ENCODE measurements at places on chromosomes 4 and X.

DNA sequence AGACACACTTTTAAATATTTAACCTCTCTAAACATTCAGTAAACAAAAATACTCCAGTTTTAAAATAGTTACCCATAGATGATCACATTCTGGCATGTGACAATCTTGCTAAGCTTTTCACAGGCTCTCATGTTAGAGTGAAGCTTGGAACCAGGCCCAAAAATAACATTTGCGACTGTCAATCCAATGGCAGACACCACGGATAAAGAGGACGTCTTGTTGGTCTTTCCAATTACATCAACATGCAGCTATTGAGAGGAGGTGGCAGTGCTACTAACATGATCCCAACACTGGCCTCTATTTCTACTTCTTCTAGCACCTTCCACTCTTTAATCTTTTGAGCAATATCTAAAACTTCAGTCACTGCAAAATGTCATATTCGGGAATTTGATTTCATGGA lies 970.8 kb upstream of the TENM3 start:
- no peak for DNase-seq

DNA sequence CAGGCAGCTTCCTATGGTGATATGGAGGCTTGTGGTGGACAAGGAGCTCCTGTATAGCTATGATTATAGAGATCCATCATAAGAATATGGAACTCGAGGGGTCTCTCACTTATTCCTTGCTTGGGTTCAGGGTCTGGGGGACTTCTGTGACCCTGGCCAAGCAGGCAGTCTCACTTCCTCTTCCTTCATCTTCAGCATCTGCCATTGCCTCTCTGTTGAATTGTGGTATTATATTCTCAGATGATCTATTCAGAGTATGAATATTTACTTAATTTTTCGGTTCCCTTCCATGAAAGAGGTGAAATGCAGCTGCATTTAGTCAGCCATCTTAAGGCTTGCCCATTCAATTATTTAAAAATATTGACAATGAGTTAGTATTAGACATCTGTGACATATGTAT lies 292.9 kb downstream of the SPIN4 start:
- no peak for DNase-seq

DNA sequence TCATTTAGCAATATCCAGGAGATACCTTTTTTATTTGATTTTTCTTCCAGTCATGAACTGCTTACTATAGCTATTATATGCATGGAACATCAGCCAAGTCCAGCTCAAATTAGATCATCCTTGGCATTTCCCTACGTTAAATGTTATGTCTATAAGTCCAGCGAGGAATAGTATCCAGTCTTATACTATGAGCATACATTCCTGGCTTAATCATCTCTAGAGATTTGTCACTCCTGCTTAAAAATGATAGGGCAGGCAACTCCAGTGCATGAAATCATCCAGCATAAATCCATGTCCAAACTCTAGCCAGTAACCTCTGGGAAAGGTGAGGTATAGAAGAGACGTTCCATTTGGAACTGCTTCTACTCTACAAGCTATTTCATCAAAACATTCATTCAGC lies 126.7 kb upstream of the VCX2 start:
- DNase-seq, result no peak

DNA sequence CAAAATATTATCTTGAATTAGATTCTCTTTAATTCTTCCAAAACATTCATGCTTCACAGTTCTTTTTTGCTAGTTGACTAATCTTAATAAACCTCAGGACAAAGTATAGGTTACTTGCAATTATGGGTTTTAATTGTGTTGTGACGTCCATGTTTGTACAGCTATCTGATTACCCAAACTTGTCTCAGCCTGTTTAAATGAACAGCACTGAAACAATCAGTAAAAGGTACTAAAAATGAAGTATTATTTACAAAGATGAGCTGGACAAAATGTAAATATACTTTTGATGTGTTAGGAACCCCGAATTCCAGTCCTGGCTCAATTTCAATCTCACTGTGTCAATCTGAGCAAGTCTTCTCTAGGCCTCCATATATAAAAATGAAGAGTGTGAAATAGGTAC lies 57.4 kb upstream of the SLC6A14 start:
- DNase-seq, result no peak

DNA sequence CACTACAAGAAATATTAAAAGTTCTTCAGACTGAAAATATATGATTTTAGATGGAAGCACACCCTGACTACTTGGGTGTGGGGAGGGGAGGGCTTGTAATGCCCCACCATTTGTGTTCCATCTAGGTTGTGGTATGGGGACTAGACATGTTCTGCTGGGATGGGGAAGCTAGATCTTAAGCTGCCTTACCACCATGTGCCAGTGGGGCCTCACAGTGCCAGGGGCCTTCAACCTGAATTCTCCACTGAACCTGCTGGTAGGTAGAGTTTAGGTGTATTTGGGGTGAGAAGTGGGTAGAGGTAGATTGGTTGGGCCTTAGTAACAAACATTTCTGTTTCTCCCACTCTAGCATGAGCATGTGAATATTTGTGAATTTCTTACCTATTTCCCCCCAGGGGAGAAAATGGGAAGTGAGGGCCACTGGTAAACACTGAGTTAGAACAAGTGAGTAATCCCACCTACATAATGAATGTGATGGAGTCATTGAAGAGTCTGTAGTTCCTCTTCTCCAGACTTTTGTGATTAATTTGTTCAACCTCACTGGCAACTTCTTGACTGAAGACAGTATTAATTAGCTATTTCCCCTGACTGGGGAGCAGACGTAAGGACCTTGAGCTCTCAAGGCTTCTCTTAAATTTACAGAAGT lies 44.0 kb downstream of the BRCC3 start:
- no peak for DNase-seq

GRCh38 chrX:38986586-38986985 lies 185.3 kb downstream of the MID1IP1 start:
- no peak for DNase-seq

GRCh38 chrX:132001127-132001526 lies 22.0 kb upstream of the STK26 start:
- DNase-seq, result no peak

- no peak for DNase-seq
Observed at GRCh38 chrX:8805974-8806373, 4.8 kb upstream of the FAM9A start.

DNA sequence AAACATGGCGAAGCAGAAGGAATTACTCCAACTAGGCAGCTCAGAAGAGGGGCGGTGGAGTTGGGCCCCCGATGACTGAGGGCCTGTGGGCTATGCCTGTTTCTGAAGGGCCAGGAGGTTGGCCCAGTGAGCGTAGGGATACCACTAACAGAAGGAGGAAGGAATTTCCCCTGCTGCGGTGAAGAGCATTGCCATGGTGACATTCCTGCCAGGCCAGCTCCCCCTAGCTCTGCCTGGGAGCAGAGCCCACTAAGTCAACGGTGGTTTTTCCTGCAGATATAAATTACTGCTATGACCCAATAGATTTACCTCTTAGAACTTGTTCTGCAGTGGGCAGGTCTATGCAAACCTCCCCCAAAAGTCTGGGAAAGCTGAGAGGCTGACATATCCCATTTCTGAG lies 28.9 kb upstream of the HMX1 start:
- no peak for DNase-seq

DNA sequence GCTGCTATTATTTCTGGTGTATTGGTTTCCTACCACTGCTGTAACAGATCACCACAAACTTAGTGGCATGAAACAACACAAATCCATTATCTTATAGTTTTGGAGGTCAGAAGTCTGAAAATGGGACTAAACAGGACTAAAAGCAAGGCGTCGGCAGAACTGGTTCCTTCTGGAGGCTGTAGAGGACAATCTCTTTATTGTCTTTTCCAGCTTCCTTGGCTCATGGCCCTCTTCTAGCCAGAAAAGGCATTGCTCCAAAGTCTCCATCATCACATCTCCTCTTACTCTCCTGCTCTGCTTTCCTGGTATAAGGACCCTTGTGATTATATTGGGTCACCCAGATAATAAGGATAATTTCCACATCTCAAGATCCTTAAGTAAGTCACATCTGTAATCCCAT lies 121.9 kb downstream of the CLCN4 start:
- no peak for DNase-seq

- DNase-seq, result no peak
Observed at GRCh38 chrX:39848243-39848642, 249.5 kb downstream of the BCOR start.

DNA sequence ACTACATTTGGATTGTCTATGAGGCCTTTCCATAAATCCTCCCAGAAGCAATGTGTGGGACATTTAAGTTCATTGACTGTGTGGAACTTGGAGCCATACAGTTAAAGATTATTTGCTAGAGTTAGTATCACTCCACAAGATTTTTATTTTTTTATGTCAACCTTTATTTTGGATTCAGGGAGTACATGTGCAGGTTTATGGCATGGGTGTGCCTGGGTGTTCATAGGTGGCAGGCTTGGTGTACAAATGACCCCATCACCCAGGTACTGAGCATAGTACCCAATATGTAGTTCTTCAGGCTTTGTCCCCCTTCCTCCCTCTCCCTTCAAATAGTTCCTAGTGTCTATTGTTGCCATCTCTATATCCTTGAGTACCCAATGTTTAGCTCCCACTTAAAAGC lies 199.8 kb upstream of the ZFP42 start:
- DNase-seq, result no peak

- peak; percentile 37 for DNase-seq
Observed at GRCh38 chr4:30380404-30380998, 339.7 kb upstream of the PCDH7 start.

DNA sequence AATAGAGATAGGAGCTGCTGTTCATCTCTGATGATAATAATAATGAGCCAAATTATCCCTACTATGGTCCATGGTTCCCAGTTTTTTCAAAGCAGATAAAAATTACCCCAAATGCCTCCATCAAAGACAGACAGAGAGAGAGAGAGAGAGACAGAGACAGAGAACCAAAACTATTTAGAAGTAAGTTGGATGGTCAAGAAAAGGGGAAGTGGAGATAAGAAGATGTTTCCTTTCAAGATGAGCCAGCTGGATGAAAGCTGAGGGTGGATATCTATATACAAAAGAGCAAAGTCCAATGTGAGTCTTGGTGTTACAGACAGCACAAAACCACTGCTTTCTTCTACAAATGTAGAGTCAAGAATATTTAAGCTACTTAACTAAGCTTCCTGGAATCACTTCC lies 173.9 kb downstream of the GRIA3 start:
- no peak for DNase-seq

GRCh38 chr4:46999566-46999965 lies 6.2 kb upstream of the GABRA4 start:
- DNase-seq, result no peak

DNA sequence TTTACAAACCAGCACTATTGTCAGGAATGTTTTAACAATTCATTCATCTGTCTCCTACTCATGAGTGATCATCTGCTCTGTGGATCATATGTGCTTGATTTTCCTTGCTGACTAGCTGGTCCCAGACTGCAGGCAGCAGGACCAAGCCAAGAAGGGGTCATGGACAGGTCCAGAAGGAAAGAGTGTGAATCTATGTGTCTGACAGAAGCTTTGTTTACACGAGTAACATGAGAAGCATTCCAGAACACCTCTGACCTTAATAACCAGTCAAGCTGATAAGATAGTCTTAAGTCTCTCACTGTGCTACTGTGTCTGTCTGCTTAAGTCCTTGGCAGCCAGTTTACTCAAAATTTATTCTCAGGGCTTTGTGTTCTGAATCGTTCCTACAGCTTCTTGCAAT lies 39.0 kb downstream of the GUCY1A1 start:
- no peak for DNase-seq

GRCh38 chr4:177376024-177376423 lies 66.2 kb downstream of the AGA start:
- DNase-seq, result no peak

- no peak for DNase-seq
Observed at GRCh38 chrX:150955590-150955989, 27.5 kb upstream of the HMGB3 start.

DNA sequence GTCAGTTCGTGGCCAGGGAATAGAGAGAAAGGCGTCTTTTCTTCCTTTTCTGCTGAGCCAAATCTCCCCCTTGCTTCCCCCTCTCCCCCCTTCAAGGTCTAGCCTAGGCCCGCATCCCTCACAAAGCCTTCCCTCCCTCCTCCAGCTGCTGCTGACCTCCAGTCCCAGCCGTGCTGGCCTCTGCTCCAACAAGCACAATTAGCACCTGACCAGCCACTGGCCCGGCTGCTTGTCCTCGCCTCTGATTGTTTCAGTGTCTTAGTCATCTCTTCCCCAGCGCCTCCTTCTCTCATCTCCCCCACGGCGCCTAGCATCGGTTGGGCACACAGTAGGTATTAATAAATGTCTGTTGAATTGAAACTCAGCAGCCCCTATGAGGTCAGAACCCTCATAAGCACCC lies 4.2 kb downstream of the ELF4 start:
- no peak for DNase-seq

DNA sequence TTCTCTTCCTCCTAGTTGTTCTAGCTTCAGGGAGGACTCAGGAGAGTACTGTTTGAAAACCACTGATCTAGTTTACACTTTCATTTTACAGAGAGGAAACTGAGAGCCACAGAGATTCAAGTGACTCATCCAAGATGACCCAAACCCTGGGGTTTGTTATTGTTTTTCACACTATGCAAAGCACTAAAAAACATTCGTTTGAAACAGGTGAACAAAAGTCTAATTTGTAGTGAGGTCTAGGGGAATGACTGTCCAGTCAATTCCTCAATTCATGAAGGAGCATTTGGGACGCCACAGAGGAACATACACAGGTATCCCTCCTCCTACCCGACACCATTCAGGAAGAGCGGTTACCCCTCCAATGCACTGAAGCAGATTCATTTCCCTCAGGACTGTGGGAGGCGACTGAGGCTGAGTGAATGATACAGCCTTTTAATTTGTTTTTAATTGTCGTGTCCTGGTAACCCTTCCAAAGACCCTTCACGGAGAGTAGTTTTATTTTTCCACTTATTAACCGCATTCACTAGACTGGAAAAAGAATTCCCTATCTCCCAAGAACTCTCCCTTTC lies 30.3 kb downstream of the TLR10 start:
- DNase-seq, result no peak

DNA sequence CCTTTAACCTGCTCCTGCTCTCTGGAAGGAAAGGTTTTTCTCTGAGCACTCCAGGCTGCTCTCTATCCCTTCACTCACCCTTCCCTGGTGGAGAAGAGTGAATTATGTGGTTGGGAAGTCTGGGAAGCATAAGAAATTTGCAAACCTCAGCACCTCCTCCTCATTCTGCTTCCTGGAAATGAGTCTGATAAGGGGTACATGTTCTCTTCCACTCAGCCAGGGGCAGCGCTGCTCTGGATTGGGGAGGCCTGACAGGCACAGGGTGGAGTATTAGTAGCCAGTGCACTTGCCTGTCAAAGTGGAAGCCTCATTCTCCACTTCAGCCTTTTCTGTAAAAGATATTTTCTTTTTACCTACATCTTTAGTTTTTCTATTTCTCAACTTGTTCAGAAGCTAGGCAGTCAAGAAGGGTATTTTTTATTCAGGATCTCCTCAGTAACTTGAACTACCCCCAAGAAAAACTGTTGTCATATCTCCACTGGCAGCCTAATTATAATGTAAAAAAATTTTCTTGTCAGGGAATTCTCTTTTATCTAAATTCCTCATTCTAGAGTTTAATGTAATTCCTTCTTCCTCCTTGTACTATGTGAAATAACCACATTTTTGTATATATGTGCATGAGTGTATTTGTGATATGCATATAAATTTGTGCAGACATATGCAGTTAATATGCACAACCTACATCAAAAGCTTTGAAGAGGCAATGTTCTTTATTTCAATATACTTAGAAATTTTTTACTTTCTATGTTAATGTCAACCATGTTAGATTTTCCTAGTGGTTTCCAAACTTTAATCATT lies 15.3 kb downstream of the ADAMTS3 start:
- no peak for DNase-seq

Data from NCI-H446 treated with DMSO at 0.1 percent for 48 hours (cell line).